ENCODE measurements at places on chromosomes 6 and 20.
A peak's percentile ranks its signal among the peaks of the same experiment; 100 is the strongest.

DNA sequence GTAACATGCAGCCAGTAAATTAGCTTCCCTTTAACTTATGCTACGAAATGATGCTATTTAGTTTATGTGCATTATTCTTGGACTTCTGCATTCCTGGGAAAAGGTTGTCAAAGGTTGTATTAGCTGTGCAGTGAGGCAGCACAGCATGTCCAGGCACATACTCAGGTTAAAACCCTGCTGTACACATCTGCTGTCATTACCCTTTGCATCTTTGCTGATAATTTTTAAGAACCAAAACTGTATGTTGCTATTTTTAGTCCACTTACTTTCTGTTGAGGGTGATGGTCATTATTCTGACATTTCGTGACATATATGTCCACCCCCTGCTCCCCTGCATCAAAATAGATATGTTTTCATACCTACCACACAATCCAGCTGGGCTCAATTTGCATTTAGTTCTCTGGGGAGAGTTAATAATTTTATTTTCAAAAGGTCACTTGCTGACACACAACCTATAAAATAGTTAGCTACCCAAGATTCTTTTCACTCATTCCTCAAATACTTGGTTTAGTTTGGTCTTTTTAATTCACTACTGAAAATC is 142.5 kb upstream of the SPACA1 start:
- no peak for DNase-seq

DNA sequence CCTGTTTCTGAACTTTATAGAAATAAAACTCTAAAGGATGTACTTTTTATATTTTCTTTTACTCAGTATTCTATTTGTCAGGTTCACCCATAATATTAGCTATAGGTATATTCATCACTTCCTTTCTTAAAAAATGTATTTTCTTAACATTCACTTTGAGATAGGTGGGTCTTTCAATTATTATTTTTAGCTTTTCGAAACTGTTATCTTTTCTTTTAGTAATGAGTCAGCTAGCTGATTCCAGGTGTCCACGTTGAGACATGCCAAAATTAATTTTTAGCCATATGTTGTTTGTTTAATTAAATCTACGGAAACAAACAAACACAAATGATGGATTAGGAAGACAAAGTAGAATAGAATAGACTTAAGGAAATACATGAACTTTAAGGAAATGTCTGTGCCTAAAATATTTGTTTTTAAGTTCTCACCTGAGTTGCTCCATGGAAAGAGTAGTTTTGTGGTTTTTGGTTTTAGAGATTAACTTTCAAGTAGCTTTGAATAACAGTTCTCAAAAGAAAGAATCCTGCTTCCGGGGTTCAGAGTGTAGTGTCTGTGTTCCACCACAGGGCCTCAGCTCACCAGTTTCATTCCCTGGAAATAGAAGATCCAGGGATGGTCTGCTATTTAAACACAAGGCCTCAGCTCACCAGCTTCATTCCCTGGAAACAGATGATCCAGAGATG is 435.0 kb downstream of the HAO1 start:
- no peak for DNase-seq

DNA sequence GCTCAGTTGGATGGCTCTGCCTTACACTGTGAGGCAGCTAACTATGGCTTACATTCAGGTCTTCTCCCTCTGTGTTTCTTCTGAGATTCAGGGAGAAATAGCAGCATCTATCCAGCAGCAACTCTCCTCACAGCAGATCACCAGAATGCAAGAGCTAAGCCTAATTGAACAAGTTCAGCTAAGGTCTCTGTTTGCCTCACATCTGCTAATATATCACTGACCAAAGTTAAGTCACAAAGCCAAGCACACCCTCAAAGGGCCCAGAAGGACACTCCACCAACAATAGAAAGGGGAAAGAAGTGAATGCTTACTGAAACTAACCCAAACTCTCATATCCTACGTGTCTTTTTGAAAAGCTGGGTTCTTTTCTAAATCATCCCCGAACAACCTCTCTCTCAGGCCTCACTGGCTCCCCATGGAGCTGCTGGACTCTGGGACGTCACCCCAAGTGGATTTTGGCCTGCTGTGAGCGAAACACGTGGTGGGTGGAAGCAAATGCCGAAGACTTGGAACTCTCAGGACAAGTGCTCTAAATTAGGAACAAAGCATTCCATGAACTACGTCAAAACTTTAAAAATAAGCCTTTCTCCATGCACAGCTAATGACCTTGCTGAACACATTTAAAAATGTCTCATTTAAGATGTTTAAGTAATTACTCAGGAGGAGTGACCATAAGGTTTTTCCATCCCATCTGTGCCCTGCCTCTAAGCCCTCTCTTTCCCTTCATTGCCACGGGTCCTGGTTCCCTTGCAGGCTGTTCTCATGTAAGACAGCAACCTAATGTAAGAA is 167.5 kb upstream of the PLCB4 start:
- DNase-seq = no peak

DNA sequence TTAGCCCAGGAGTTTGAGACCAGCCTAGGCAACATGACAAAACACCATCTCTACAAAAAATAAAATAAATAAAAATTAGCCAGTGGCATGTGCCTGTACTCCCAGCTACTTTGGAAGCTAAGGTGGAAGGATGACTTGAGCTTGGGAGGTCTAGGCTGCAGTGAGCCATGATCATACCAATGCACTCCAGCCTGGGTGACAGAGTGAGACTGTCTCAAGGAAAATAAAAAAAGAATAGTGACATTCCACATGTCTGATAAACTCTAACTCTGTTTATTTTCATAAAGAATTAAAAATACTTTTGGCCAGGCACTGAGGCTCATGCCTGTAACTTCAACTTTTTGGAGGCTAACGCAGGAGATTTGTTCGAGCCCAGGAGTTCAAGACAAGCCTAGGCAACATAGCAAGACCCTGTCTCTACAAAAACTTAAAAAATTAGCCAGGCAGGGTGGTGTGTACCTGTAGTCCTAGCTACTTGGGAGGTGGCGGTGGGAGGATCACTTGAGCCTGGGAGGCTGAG is 115.1 kb downstream of the GJA1 start:
- no peak for DNase-seq

DNA sequence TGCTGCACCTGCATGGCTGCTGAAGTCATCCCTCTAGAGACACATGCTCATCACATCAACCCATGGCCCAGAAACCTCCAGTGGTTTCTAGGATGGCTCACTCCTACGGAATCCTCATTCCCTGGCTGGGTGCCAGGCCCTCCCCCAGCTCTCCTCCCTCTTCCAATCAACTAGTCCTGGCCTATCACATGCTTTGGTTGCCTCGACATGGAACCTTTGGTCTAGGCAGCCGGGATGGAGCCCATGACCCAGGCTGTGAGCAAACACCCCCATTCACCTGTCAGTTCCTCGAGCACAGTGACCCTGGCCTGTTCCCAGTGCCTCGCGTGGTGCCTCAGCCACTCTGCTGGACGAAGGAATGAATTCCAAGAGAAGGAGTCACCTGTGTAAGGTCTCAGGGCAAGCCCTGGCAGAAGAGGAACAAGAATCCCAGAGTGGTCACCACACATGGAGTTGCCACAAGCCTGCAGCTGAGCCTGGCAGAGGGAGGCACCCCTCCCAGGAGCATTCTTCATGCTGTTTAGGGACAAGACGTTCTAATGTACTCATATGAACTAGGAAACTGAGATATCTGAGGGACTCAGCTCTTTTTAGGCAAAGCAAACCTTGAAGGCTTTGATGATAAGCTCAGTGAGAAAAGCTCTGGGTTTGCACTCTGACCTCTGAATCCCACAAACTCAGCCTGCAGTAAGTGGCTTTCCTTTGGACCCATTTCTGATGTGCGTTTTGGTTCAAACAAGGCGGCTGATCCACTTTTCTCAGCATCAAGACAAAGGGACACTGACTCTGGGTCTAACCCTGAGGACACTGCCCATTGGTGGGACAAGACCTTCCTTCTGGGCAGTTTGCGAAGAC is 40.2 kb downstream of the PPP1R3G start:
- DNase-seq = no peak

- DNase-seq = no peak
Observed at GRCh38 chr20:47054945-47055344, 160.3 kb downstream of the EYA2 start.

GRCh38 chr6:94769197-94769596 is 808.1 kb upstream of the MANEA start:
- no peak for DNase-seq

GRCh38 chr20:50431066-50431450 is 79.1 kb upstream of the PTPN1 start:
- DNase-seq = no peak

- no peak for DNase-seq
Observed at GRCh38 chr6:145544041-145544440, 191.3 kb downstream of the EPM2A start.

DNA sequence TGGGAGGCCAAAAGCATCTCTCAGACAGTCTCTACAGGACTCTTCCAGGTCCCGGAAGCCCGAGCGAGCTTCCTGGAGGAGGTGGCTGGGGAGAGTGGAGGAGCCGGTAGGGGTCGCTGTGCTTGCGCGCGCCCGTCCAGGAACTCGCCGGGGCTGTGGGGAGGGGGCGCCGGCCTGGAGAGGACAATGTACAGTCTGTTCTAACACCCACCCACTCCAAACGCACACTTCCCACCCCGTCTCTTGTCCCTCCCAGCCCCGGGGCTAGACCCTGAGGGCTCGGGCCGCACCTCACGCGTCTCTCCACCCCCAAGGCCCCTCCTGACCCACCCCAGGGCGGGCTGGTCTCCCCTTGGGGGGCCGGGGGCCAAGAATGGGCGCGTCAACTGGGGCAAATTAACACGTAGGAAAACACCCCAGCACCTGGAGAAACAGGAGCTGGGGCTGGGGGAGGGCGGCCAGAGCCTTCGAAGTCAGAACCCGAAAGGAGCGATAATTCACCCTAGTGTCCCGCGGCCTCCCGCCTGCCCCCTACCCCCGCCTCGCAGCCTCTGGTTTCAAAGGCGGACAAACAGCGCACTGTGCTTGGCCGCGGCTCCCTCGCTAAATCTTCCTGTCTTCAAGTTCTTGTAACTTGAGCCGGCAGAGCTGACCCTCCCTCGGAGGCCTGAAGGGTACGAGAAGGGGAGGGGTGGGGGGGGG is 103.2 kb upstream of the FOXP4 start:
- DNase-seq = peak; percentile 37

DNA sequence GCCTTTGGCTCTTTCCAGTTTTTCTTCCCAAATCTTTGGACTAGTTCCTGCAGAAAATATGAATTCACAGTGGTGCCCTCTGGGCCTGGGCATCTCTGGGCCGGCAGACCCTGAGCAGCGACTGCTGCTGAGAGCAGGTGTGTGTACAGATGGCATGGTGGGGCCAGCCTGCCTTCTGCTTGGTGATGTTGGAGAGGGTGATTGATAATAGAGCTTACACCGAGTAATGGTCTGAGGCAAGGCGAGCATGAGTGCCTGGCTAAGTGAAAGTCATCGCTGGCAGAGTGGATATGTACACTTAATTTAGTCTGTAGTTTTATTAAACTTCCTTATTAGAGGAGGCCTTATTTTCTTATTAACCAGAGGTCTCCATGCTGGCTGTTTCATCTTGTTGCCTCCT is 156.9 kb downstream of the CDKAL1 start:
- DNase-seq = no peak

DNA sequence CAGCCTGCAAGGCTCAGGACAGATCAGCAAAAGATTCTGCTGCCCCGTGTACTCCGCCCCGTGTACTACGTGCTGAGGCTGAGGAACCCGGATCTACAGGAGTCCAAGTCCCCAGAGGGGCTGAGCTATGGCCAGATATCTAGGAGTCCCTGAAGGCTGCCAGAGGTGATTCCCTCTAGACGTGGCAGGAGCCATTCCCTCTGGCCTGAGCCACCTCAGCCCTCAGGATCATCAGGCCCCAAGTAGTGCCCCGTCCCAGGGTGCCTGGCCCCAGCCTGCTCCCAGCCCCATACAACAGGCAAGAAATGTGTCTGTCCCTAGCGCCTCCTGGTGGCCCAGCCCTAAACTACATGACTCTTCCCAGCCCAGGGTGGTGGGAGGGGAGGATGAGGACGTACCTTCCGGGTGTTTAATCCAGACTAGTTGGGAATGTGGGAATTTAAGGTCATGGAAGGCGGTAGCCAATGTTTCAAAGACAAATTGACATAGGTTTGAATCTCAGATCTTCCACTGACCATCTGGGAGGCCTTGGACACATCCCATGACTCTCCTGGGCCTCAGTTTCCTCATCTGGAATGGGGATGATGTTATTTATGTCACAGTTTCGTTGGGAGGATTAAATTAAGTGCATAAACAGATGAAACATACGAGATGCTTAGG is 49.4 kb upstream of the PTPN1 start:
- peak; percentile 88 for DNase-seq
